ENCODE measurements at places on chromosomes 6 and 20.

DNA sequence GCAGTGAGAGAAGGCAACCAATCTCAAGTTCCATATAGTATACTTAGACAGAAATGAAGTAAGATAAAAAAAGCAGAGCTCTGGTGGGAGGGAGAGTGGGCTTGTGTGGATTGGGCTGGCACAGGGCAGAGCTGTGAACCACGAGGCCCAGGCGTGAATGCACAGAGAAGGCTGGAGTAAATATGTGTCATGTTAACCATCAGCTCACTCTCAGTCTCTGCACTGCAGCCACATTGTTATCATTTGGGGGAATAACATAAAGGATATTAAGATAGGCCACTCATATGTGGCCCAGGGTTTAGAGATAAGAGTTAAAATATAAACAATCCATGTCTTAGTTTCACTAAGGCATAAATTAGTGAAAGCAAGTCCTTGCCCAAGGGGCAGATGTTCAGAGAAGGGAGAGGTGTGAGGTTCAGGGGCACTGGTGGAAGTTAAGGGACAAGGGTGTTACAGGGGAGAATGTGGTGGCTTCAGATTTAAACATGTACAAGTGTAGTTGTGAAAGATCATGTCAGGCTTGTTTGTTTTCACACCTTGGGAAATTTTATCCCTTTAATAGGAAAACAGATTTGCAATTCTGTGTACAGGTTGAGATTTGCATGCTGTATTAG lies 14.4 kb downstream of the GMPR start:
- no peak for DNase-seq

- DNase-seq, result no peak
These were observed 48.2 kb downstream of the ARHGAP18 start for GRCh38 chr6:129661536-129662405.

- DNase-seq, result no peak
These were observed 593.0 kb upstream of the CITED2 start for GRCh38 chr6:139967497-139967896.

- DNase-seq, result no peak
These were observed 4.9 kb upstream of the RNF182 start for GRCh38 chr6:13919861-13920260.

DNA sequence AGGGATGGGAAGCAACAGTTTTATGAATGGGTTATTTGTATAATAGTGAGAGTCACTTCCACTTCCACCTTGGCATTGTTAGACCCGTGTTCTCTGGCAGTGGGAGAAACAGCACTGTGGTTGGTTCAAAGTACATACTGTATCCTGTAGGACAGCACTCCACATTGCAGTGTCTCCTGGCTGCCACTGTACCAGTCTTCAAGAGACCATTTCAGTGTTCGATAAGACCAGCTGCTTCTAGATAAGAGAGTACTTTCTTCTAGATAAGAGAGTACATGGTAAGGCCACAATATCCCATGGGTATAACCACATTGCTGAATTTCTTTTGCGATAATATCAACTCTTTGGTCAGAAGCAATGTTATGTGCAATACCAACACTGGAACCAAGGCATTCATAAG lies 28.8 kb downstream of the FITM2 start:
- DNase-seq, result no peak

- DNase-seq, result no peak
These were observed 18.1 kb downstream of the HTR1B start for GRCh38 chr6:77445214-77445613.

DNA sequence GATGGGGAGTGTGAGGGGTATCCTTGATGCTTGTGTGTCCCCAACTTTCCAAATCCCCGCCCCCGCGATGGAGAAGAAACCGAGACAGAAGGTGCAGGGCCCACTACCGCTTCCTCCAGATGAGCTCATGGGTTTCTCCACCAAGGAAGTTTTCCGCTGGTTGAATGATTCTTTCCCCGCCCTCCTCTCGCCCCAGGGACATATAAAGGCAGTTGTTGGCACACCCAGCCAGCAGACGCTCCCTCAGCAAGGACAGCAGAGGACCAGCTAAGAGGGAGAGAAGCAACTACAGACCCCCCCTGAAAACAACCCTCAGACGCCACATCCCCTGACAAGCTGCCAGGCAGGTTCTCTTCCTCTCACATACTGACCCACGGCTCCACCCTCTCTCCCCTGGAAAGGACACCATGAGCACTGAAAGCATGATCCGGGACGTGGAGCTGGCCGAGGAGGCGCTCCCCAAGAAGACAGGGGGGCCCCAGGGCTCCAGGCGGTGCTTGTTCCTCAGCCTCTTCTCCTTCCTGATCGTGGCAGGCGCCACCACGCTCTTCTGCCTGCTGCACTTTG lies at the start of gene TNF:
Gene TNF, plus strand, starts transcription at position 231 of the 567 bp plus-strand sequence. Its CDS starts 177 bp downstream, at position 408.
- peak; percentile 78 for DNase-seq

GRCh38 chr6:33290459-33290858 lies 1.1 kb downstream of the PFDN6 start:
- DNase-seq, result no peak

GRCh38 chr6:49913636-49914375 lies 47.5 kb upstream of the CRISP1 start:
- no peak for DNase-seq

GRCh38 chr6:6823568-6824224 lies 235.2 kb downstream of the LY86 start:
- DNase-seq, result no peak

GRCh38 chr6:55664591-55665587 lies 85.9 kb upstream of the HMGCLL1 start:
- DNase-seq, result no peak

DNA sequence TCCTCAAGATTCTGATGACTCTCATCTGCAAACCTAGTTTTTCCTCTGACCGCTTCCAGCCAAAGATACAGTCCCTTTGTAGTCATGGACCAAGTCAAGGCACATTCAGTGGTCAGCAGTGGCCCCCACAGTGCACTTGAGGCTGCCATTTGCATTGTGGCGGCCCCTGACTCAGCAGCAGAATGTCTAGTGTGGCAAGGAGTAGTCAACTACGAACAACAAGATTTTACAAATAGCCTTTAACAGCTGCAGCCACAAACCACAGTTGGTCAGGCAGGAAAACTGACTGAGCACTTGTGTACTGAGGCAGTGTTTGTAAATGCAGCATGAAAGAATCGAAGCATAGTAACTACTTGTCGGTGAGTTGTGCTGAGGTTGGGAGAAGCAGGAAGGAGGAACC lies 49.6 kb downstream of the SLC2A12 start:
- no peak for DNase-seq

DNA sequence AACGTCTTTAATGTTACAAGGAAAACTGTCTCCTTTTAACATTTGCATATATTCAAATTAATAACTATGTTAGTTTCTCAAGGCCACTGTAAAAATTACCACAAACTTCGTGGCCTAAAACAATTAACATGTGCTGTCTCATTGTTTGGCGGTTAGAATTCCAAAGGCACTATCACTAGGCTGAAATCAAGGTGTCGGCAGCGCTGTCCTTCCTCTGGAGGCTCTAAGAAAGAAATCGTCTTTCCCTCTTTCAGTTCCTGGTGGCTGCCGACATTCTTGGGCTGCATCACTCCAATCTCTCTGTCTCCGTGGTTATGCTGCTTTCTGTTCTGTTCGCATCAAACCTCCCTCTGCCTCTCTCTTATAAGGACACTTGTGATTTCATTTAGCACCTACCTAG lies 4.2 kb downstream of the TPD52L1 start:
- DNase-seq, result no peak

GRCh38 chr6:91645811-91646210 lies 1058.9 kb upstream of the MAP3K7 start:
- no peak for DNase-seq

GRCh38 chr6:16760516-16761470 lies at the start of gene ATXN1:
TSS of gene ATXN1 (minus strand) at chr6:16761460.
- peak; percentile 33 for DNase-seq

GRCh38 chr20:62377615-62378178 lies 9.2 kb upstream of the RPS21 start:
- DNase-seq, result no peak

DNA sequence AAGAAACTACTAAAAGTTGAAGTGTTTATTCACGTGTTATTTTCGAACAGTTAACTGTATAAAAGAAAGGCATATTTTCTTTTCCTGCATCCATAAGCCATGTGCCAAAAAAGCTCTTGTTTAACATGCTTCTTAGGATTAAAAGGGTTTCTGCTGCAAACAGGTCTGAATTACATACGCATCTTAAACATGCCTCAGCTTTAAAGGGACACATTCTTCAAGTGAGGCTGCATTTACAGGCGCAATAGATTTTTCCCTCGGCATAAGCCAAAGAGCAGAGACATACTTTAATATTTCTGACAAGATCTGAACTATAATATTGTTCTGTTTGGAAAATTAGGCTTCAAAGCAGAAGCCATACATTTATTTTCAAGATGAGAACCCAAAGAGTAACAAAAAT lies 39.4 kb downstream of the PDE7B start:
- no peak for DNase-seq

GRCh38 chr20:16387666-16388065 lies 185.6 kb downstream of the KIF16B start:
- no peak for DNase-seq

GRCh38 chr6:119542037-119542436 lies 192.5 kb upstream of the MAN1A1 start:
- no peak for DNase-seq

DNA sequence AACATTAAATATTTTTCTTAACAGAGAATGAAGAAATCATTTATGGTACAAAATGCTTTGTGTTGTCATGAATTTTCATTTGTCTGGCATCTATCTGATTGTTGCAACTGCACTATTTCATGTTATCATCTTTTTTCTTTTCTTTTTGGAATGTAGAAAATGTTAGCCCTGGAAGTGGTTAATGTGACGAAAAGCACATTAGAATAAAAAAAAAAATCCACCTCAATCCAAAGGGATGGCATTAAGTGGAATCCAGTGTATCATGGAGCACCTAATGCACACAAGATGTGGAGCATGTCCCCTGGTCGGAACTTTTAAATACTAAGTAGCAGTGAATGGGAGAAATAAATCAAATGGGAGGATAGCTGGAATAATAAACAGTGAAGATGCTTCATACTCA lies 172.9 kb upstream of the MCHR2 start:
- no peak for DNase-seq

DNA sequence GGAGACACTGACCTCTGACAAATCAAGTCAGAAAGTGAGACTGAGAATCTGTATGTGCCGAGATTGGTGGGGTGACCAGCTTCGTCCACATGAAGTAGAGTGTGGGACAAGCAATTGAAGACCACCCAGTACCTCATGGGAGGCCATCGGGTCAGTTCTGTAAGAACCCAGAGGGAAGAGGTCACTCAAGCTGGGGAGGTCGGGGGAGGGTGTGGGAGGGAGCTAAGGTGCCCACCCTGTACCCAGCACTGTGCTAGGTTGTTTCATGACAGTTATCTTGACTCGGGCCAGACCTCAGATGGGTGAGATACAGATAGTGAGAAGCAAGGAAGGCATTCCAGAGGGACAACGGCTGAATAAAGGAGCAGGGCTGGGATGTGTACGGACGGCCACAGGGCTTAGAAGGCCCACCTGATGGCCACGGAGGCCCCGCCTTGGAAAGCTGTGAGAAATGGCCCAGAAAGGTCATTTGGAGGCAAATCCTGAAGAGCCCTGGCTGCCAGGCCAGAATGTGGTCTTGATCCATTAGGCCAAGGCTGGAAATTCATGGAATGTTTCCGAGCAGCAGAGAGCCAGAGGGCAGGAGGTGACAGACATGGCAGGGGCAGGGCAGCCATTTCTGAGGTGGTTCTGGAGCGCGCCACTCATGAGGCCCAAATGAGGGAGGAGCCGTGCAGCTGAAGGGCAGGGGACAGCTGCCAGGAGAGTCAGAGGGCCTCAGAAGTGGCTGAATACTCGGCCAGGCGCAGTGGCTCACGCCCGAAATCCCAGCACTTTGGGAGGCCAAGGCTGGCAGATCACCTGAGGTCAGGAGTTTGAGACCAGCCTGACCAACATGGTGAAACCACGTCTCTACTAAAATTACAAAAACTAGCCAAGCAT lies 7.7 kb downstream of the MMP24OS start:
- DNase-seq, result no peak

GRCh38 chr6:163383912-163384311 lies 30.6 kb upstream of the QKI start:
- DNase-seq, result no peak

GRCh38 chr6:7547315-7547714 lies 5.8 kb downstream of the DSP start:
- DNase-seq, result no peak

GRCh38 chr20:62063315-62063980 lies 2.2 kb downstream of the TAF4 start:
- DNase-seq, result no peak

DNA sequence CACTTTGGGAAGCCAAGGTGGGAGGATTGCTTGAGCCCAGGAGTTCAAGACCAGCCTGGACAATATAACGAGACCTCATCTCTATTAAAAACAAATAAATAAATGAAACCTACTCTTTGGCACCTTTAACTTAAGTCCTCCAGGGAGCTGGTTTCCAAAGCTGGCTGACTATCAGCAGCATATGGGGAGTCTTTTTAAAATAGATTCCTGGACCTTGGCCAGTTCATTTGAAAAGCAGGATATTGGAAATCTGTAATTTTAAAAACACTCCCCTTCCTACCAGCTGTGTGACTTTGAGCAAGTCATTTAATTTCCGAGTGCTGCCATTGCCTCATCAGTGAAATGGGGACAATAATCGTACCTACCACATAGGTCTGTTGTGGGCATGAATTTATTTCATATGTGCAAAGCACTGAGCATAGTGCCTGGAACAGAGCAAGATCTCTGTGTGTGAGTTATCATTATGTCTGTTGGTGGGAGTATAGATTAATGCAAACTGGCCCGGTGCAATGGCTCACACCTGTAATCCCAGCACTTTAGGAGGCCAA lies 40.9 kb upstream of the PTPN1 start:
- DNase-seq, result no peak

DNA sequence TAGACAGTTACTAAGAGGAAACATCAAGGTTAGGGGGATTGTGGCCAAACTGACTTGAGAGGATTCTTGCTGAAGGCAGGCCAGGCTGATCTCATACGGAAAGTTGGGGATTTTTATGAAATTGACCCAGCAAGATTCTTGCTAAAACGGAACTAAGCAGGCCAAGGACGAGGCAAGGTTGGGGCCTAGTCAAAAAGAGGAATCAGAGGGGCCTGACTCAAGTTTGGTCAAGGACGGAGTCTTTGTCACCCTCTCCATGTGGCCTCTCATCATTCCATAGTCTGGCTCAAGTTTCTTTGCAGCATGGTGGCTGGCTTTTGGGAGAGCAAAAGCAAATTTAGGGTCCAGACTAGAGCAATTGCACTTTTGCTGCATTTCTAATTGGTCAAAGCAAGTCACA lies 7.9 kb upstream of the HECA start:
- DNase-seq, result no peak

GRCh38 chr6:156189714-156190113 lies 587.5 kb upstream of the ARID1B start:
- DNase-seq, result no peak
